Fibroblast of the aortic adventitia (primary cell): ENCODE measurements at places on chromosomes 2 and 18. TPM values are rescaled to one million over a fixed set of nuclear protein-coding genes. Genes with fewer than 3 reads are reported as not detected.

DNA sequence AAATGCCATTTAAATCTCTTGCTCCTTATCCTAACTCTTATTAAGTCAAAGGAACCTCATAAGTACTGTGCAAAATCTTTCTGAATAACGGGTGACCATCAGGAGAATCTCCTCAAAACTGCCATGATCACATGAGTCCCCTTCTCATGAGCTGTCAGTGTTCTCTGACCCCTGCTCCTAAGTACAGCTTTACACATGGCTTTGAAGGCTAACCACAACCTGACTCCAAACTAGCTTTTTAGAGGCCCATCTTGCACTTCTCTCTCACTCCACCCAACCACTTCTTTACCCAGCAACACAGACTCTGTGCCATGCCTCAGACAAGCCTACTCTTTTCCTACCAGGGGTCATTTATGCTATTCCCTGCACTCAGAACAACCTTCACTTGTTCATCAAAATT lies 253.8 kb downstream of the GPD2 start:
- DNase-seq: no peak

DNA sequence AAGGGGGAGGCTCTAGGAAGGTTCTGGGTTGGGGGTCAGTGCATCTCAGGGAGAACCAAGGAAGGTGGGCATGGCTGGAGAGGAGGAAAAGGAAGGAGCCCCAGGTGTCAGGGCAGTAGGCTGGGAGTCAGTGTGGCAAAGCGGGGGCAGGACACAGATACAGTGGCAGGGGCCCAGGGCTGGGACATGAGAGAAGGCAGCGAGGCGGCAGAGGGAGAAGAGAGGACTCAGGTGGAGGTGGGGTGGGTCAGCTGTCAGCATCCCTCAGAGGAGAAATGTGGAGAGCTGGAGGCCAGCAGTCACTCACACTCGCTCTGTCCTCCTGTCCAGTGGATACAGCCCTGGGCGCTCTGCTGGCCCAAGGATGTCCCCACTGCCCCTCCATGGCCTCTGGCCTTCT lies 5.6 kb upstream of the GMPPA start:
- DNase-seq: no peak

DNA sequence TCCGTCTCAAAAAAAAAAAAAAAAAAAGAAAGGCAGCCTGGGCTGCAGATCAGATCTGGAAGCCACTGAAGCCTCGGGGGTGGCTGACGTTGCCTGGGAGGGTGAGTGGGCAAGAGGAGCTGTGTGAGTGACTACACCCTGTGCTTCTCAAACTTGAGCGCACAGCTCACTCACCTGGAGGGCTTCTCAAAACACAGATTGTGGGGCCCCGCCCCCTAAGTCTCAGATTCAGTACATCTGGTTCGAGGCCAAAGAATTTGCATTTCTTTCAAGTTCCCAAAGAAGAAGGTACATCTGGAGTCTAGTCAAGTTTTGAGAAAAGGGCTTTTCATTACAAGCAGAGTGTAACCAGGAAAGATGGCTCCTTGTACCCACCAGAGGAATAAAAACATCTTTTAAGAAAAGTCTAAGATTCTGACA lies 97.7 kb upstream of the CAB39 start:
- no peak for DNase-seq

- peak; percentile 52 for DNase-seq
Measured at GRCh38 chr2:45892757-45893156, 241.3 kb downstream of the PRKCE start.

DNA sequence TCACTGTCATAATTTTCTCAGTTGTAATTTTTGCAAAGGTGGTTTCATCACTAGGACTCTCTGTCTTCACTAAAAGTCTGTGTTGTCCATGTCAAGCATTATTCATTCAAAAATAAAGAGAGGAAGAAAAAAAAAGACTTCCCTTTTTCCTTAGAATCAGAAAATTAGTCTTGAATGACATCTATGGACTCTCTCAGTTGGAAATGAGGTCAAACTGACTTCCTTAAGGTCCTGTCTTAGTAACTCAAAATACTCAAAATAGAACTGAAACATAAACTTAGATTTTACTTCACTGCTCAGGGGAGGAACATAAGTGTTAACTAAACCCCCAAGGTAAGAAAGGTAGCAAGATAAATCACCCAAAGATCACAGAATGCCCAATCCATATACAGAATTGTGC lies 2.2 kb upstream of the ZNF407 start:
- DNase-seq: no peak

The CD8B2 gene
- not detected in 2 replicates for total RNA-seq

GRCh38 chr2:158011055-158011771 lies 90.5 kb upstream of the UPP2 start:
- DNase-seq: no peak

DNA sequence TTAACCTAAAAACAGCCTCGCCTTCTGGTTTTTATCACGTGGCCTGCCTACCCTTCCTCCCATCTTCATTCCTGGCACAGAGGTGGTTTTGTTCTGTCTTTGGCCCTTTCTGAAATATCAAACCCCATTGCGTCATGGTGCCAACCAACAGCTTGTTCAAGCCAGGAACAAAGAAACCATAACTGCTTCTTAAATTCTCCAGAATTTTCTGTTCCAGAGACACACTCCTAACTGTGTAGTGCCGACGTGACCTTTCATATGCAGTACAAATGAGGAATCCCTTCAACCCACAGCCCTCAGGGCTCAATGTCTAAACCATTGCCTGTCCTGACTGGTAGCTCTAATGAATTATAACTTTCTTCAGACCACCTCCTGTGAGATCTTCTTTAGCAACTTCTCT lies 82.2 kb upstream of the TNP1 start:
- no peak for DNase-seq

DNA sequence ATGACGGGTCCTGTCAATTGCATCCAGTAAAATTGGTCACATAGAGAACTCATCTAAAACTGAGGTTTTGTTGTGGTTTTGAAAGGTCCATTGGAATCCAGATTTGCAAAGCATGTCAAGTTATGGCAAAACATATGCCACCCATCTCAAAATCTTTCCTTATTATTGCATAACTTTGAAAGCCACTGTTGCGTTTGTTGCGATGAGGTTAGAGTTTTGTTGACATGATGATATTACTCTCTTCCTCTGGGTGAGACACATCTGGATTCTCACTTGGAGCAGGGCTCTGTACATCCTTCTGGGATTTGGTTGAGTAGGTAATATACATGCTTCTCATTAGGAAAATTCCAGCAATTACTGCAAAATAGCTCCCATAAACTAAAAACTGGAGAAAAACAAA lies 20.6 kb downstream of the SCYGR5 start:
- no peak for DNase-seq

The UGT1A9 gene
- not detected in 2 replicates for total RNA-seq

DNA sequence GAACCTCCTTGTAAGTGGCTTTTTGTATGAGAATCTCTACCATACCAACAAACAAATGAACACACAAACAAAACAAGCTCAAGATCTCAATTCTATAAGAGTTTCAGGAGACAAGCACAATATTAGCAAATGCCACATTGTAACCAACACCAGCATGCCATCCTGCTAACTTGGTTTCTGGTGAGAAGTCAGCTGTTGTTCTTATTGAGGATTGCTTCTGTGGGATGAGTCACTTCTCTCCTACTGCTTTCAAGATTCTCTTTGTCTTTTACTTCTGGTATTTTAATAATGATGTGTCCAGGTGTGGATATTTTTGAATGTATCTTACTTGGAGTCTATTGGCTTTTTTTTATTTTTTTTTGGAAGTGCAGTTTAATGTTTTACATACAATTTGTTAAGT lies 131.7 kb downstream of the BCL2L11 start:
- DNase-seq: no peak

GRCh38 chr2:84878459-84878858 lies 2.4 kb downstream of the TRABD2A start:
- no peak for DNase-seq

GRCh38 chr2:10226038-10226724 lies 76.5 kb upstream of the HPCAL1 start:
- no peak for DNase-seq

DNA sequence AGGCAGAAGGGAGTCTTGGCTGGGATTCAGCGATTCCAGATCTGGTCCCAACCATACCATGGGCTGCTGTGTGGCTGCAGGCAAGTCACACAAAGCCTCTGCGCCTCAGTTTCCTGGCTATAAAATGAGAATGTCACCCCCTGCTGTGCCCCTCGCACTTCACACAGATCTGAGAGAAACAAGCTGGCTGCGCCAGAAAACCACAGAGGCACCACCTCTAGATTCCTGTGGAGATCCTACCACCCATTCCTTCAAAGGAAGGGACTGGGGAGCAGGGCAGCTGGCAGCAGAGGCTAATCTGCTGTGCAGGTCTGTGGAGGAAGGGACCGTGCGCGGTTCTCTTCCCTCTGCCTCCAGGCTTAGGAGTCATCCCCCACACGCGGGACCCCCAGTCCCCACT lies 19.8 kb downstream of the NEURL3 start:
- DNase-seq: no peak

The IL1A gene
- total RNA-seq: 0.90 TPM in 1 of 2 replicates, not detected in the other

The GULP1 gene
- 30.5 and 42.7 TPM in 2 replicates for total RNA-seq

- DNase-seq: no peak
Measured at GRCh38 chr2:85653996-85654395, 14.0 kb downstream of the SFTPB start.

GRCh38 chr2:236972491-236973342 lies 113.0 kb upstream of the COPS8 start:
- DNase-seq: peak; percentile 91

- DNase-seq: no peak
Measured at GRCh38 chr2:234414596-234414995, 82.3 kb downstream of the ARL4C start.

DNA sequence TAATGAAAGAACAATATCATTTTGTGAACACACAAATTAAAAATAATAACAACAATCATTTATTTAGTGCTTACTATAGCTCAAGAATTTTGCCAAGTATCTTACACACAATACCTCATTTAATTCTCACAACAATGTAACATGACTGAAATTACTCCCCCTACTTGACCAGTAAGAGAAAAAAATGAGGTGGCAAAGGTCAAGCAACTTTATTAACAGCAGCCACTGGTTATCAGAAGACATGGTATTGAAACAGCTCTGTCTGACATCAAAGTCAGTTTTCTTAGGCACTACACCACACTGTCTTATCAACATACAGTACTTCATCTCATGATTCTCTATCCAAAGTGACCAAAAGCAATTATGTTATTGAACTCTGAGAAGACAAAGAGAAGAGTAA lies 389.4 kb downstream of the ZEB2 start:
- no peak for DNase-seq

The CYRIA gene
- 0.54 and 5.6 TPM in 2 replicates for total RNA-seq

DNA sequence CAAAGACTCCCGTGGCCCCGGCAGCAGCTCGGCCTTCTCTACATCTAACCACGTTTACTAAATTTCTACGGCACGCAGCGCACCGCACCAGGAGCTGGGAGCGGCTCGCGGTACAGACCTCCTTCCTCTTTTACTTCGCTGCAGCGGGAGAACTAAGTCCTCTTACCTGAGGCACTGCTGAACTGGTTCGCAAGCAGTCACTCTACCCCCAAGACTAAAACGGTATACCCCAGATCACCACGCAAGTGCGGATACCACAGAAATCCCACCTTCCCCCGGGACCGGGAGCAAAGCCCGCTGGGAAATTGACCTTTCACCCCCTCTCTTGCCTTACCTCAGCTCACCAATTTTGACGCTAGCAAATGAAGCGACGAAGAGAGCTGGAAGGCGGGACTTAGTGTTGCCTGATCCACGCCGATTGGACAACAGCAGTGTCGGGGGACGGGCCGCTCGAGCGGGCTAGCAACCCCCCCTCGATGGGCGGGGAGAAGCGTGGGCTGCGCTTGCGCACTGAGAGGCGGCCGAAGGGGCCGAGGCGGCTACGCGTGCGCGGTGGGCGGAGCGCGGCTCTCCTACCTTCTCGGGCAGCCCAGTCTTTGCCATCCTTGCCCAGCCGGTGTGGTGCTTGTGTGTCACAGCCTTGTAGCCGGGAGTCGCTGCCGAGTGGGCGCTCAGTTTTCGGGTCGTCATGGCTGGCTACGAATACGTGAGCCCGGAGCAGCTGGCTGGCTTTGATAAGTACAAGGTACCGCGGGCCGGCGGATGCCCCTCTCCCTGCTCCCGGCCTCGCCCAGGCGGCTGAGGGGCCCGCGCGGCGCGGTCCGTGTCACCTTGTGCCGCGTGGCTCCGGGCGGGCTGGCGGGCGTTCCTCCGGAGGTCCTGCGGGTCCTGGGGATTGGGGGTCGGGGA lies at the start of gene SELENOI:
Gene SELENOI, plus strand, starts transcription at position 599 of the 909 bp plus-strand sequence. Its CDS starts 90 bp downstream, at position 689.
- DNase-seq: peak; percentile 99

The GAD1 gene
- total RNA-seq: not detected in 2 replicates

- DNase-seq: no peak
Measured at GRCh38 chr18:7607540-7608173, 40.5 kb downstream of the PTPRM start.

DNA sequence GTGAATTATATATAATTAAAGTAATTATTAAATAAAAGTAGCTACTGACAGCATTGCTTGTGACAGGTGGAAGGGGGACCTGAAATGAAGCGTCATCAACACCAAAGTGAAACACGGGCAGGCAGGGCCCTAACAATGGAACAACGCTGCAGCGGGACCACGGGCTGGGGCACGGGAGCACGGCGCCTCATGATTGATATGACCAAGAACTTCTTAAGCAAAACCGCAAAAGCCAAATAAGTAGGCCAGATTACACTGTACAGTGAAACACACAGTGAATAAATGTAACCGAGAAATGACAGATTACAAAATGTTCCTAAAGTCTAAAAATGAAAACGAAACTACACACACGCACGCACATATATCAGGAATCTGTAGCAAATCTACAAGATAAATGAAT lies 81.4 kb downstream of the SNTG2 start:
- no peak for DNase-seq
